ENCODE measurements at places on chromosomes 7 and 10.

DNA sequence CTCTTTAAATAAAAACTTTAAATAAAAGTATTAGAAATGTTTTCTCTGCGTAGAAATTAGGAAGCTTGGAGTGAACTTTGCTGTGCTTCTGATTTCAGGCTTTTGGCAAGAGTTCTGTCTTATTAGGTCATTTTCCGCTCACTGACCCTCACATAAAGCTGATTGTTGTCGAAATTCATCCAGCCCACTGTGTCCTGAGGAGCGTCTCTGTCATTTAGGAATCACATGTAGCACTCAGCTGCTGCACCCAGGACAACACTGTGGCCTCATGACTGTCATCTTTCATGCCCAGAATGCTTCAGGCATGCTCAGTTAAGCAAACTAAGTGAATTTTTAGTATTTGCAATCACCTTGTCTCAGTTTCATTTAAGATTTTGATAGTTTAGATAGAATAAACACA, 57.8 kb upstream of the MSRB2 start:
- no peak for DNase-seq

GRCh38 chr7:156224833-156225225, 412.6 kb upstream of the SHH start:
- no peak for DNase-seq

DNA sequence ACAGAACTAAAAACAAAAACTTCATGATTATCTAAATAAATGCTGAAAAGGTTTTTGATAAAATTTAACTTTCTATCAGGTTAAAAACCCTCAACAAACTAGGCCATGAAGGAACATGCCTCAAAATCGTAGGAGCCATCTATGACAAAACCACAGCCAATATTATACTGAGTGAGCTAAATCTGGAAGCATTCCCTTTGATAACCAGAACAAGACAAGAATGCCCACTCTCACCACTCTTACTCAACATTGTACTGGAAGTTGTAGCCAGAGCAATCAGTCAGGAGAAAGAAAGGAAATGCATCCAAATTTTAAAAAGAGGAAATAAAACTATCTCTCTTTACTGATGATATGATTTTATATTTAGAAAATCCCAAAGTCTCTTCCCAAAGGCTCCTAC, 228.7 kb downstream of the CHRM2 start:
- DNase-seq = no peak

DNA sequence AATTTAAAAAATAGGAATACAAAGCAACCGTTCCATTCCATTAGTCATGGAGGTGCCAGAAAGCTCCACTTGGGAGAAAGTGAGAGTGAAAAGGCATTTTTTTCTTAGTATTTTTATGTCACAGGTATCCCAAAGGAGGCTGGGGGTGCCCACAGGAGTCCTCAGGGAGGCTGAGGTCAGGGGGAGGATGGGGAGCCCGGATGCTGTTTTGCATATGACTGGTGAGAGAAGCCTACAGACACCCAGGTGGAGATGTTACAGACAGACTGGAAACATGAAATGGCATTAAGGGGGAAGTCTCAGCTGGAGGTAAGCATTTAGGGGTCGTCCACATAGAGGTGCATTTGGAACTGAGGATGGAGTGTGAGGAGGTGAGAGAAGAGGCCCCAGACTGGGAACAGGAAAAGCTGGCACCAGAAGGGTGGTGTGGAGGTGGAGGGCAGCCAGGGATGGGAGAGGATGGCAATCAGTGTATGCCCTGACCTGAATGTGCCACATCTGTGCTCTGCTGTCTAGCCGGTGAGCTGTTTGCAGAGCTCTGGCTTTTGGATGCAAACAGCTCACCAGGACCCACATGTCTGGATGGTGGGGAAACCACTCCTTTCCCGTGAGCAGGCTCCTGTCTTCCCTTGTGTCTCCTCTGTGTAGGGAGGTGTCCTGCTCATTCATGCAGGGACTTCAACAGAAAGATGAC, 101.1 kb downstream of the RAMP3 start:
- no peak for DNase-seq

GRCh38 chr10:64733980-64734379, 1212.8 kb downstream of the REEP3 start:
- DNase-seq = no peak

DNA sequence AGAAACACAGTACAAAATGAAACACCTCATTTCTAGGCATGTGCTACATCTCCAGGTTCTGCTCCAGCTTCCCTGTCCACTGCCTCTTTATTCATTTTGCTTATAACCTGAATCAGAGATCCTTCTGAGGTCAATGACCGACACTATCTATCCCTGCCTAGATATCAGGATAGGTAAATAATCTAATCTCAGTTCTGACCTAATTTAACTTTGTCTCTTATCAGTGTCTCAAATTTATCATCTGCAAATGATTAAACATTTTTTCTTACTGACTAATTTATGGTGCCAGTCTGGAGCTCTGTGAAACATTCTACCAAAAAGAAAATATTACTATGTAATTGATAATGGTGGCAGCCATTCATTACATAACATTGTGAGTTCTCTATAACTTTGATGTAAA, 61.1 kb downstream of the SGCE start:
- no peak for DNase-seq

DNA sequence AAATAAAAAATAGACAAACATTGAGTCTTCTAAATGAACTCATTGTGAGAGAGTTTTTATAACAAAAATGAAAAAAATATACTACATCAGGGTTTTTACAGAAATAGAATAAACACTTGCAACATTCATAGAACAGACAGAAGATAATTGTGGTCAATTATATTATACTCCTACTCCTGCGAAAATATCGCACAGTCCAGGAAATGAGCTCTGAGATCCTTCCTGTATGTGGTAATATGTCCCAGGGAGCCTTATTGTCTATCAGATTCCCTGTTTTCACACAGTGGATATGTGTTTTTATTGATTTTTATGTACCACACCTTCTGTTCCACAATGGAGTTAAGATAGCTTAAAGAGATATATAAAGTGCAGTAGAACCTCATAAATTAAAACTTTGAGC, 27.5 kb upstream of the RELN start:
- DNase-seq = no peak

- DNase-seq = no peak
Measured at GRCh38 chr7:158072991-158073730, 514.5 kb downstream of the PTPRN2 start.

DNA sequence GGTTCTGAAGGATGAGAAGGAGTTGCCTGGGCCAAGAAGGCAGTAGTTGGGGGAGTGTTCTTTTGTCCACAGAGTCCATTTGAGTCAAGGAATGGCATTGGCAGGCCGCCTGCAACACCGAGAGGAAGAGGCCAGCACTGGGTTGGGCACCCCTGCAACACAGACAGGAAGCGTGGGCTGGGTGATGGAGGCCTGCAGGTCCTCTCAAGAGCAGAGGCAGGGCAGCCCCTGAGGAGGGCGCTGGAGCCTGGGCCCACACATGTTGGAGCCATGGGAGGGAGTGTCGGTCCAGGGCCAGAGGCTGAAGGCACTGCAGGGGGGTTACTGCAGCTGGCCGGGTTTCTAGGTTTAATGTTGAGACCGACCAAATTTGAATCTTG, 137.3 kb downstream of the PTPN20 start:
- DNase-seq = peak; percentile 56

DNA sequence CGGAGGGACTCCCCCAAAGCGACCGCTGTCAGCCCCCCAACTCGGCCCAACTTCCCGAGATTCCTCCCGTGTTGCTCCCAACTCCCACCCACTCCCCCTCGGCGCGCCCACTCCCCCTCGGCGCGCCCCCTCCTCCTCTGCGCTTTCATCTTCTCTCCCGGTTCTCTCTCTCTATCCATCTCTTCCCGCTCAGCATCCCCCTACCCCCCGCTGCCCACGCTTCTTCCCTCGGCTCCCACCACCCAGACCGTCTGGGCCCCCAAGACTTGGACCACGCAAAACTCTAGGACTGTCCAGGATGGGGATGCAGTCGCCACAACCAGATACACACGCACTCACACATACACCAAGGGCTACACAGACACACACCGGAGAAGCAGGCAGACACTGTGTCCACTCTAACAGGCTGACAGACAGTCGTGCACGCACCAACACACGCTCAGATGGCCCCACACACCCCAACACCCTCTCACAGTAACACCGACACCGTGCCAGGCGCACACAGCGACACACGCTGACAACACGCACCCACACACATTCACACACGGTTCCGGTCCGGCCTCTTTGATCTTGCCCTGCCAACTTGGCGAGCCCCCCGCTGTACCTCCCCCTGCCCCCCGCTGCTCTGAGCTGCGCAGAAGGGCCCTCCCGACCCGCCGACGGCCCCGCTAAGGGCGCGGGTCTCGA, 1.1 kb downstream of the GRID1 start:
- peak; percentile 59 for DNase-seq

DNA sequence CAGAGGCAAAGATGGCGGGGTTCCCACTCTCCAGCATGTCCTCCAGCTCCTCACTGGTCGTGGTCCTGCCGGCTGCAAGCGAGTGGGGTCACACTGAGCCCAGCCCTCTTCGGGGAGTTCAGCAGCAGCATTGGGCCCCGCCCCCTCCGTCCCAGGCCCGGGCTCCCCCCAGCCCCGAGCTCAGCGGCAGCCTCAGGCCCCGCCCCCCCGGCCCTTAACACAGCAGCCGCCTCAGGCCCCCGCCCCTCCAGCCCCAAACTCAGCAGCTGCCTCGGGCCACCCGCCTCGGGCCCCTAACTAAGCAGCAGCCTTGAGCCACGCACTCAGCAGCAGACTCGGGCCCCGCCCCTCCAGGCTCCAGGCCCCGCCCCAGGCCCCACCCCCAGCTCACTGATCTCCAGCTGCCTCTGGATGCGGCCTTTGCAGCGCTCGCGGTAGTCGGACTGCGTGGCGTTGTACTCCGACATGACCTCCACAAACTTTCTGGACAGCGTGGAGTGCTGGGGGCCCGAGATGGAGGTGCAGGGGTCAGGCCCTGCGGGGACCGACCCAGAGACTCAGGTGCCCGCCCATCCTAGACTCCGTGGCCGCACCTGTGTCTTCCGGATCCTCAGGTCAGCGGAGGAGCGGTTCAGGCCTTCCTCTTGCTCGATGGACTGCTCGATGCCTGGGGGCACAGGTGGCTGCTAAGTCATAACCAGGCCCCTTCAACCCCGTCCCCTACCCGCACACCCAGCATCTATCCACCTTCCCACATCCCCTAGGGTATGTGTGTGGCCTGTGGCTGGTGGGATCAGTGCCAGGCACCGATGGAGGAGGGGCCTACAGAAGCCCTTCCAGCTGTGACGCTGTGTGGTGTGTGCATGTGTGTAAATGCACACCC, 15.5 kb downstream of the STX1A start:
- peak; percentile 80 for DNase-seq

- DNase-seq = no peak
Measured at GRCh38 chr10:5570007-5570655, 45.4 kb downstream of the CALML3 start.

- DNase-seq = no peak
Measured at GRCh38 chr10:34049469-34049868, 715.0 kb upstream of the NRP1 start.

DNA sequence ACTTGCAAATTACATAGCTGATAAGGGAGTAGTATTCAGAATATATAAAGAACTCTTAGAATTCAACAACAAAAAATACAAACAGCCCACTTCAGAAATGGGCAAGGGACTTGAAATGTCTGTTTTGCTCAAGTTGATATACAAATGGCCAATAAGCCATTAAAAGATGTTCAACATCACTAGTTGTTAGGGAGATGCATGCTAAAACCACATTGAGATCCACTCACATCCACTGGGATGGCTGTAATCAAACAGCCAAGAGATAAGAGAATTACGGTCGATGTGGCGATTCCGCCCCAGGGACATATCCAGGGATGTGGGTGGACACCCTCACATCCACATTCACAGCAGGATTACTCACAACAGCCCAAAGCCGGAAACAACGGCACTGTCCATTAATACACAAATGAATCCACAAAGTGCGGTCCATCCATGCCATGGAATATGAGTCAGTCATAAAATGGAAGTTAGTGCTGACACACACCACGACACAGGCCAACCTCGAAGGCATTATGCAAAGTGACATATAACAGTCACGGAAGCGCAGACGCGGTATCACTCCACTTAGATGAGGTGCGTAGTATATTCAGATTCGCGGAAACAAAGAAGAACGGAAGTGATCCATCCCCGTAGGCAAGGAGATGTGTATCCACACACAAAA, 227.8 kb downstream of the DNAJB6 start:
- DNase-seq = no peak

GRCh38 chr7:130758429-130759056, 24.5 kb upstream of the KLF14 start:
- no peak for DNase-seq

DNA sequence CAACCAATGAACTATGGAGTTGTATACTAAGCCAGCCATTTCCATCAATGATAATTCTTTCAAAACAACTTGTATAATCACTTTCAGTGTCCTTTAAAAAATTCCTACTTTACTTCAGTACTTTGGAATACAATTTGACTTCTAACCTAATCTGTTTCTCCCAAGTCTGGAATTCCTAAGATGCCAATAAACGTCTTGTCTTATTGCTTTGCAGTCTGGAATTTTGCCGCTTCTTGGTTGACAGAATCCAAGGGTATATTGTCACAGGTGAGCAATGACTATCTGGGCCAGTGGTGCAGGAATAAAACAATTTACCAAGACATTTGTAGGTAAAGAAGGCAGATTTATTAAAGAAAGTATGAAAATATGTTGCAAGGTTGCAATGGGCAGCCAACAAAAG, 21.8 kb downstream of the RP9 start:
- no peak for DNase-seq

DNA sequence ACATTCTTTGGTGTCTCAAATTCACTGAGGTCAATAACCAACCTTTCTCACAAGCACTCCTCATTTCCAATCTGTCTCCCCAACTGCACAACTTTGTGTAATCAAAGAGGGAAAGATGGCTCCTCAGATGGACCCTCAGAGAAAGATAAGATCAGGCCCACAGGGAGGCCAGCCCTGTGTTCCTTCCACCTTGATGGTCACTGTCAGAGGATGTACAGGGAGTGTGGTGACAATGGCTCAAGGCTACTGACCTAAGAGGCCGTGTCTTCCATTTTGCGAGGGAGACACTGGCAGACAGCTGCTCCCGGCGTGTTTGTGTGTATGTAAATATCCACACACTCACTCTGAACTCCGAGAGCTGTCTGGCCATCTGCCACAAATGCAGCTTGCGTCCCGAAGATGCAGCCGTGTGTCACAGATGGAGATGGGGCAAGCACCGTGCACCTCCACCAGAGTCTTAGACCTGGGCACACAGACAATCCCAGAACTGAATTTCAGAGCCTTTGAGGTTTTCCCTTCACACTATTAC, 712.1 kb upstream of the NRP1 start:
- DNase-seq = no peak

GRCh38 chr7:138407792-138408191, 52.3 kb upstream of the TRIM24 start:
- DNase-seq = no peak

DNA sequence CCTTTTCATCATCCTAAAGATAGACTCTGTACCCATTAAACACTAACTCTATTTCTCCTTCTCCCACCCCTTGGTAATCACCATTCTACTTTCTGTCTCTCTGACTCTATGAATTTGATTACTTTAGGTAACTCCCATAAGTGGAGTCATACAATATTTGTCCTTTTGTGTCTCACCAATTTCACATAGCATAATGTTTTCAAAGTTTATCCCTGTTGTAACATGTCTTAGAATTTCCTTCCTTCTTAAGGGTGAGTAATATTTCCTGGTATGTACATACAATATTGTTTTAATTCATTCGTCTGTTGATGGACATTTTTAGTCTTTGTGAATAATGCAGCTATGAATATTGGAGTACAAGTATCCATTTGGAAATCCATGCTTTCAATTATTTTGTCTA, 50.9 kb upstream of the CDCA7L start:
- DNase-seq = no peak

- DNase-seq = no peak
Measured at GRCh38 chr7:12975412-12975811, 288.0 kb downstream of the ARL4A start.
